Hypothalamus (tissue), 51 donors: ENCODE measurements at places on chromosomes 12 and 14.

GRCh38 chr12:5124401-5124800 is 80.7 kb downstream of the KCNA5 start:
- DNase-seq = no peak

GRCh38 chr12:23140710-23141109 is 515.7 kb downstream of the ETNK1 start:
- DNase-seq = no peak

GRCh38 chr14:97458255-97458654 is 661.1 kb downstream of the VRK1 start:
- no peak for DNase-seq

DNA sequence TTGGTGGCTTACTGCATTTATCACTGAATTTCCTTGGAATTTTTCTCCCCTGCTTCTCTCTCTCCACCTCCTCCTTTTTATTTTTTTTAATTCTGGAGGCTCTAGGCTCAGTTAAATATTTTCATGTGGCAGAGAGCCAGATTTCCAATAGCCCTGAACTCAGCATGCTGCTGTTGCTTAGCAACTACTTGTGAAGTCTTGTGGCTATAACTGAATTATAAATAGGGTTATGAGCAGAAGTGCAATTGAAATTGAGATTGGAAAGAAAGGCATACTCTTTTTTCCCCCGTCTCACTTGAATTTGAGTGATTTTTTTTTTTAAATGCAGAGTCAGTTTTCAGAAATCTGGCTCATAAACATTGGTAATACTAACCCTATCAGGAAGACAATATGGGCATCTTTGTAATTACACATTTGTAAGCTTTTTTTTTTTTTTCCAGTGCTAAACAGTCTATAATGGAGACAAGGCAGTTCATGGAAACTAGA is 38.3 kb downstream of the ATF7IP start:
- no peak for DNase-seq

- peak; percentile 34 for DNase-seq
These were observed 209.8 kb upstream of the NUDT4 start for GRCh38 chr12:93167841-93168492.

DNA sequence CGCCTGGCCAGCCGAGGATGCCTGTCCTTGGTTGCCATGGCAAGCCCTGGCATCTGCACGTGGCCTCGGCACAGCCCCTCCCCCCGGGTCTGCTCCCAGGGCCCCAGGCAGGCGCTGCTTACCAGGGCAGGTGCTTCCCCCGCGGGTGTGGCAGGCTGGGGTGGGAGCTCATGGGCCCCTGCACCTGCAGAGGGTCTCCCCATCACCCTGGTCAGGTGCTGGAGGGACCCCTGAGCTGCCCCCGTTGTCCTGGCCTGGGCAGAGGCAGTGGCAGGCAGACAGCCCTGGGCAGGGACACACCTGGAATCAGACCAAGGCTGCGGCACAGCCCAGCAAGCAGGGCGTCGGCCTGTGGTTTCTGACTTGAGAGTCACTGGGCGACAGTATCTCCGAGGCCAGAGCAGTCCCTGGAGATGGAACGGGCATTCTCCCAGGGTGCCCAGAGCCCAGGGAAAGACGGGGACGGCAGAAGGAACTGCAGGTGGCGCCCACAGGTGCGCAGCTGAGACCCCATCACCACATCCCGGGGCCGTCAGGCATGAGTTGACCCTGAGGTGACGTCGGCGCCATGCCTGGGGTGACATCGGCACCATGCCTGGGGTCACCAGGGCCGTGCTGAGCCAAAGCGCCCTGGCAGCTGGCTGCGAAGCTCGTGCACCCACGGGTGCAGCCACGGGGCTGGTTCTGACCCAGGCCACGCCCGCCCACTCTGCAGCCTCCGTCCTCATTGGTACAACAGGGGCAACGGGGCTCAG is 56.1 kb upstream of the FBRSL1 start:
- no peak for DNase-seq

- no peak for DNase-seq
These were observed 3.8 kb upstream of the RPAP3 start for GRCh38 chr12:47709671-47710070.

DNA sequence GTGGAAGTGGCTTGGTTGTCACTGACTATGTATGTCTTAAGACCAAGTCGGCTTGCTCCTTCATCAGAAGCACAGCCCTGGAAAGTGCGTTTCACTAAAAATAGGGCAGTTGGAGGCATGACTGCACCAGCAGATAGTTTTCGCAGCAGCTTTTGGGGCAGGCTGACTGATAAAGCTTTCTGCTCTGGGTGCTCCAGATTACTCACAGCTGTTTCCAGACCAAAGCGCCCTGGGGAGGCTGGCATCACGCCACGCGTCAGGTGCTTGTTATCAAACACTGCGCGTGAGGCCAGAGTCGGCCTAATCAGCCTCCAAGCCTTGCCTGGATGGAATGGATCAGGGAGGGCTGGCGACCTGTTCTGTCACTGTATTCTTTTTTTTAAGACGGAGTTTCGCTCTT is 13.3 kb upstream of the LRRC10 start:
- DNase-seq = no peak

DNA sequence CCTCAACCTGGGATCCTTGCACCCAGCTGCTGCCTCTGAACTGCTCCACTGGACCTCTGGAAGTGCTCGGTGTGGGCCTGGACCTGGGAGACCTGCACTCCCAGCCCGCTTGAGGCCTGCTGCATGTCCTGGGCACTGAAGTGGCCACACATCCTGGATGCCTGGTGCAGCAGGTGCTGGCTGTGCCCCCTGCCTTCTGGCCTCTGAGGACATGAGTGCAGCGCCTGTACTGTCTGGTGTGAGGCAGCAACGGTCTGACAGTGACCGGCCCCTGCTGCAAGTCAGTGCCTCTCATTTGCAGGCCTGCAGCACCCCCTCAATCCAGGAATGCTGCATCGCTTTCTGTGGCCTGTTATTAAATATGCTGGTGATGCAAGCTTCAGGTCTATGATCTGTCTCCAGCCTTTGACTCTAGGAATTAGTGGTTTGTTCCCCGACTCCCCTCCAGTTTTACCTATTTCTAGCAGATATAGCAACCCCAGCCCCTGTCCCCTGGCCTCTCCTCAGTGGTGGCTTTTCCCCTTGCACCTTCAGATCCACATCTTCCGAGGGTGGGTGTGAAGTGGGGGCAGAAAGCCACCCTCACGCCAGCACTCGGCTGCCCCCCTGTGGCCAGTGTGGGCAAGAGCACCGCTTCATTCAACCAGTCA is 3.6 kb downstream of the SMIM41 start:
- peak; percentile 22 for DNase-seq

- DNase-seq = no peak
These were observed 154.8 kb downstream of the TMX1 start for GRCh38 chr14:51394804-51395203.

DNA sequence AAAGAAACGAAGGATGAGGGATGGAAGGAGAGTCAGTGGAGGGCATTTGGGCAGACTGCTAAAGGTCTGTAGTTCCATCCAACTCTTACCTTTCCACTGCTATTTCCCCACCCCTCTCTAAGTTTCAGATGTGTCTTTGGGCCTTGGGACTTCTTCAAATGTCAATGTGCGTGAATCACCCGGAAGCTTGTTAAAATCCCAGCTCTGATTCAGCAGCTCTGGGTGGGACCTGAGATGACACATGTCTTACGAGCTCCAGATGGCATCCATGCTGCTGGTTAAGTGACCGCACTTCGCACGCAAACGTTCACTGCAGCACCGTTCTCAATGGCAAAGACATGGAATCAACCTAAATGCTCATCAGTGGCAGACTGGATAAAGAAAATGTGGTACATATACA is 309.9 kb downstream of the VRK1 start:
- DNase-seq = no peak

- DNase-seq = peak; percentile 60
These were observed 43.3 kb downstream of the EFCAB11 start for GRCh38 chr14:89911010-89911919.

- no peak for DNase-seq
These were observed 2.5 kb upstream of the CFAP251 start for GRCh38 chr12:121915841-121916321.

- DNase-seq = no peak
These were observed 4.6 kb upstream of the CACNB3 start for GRCh38 chr12:48813465-48814261.

DNA sequence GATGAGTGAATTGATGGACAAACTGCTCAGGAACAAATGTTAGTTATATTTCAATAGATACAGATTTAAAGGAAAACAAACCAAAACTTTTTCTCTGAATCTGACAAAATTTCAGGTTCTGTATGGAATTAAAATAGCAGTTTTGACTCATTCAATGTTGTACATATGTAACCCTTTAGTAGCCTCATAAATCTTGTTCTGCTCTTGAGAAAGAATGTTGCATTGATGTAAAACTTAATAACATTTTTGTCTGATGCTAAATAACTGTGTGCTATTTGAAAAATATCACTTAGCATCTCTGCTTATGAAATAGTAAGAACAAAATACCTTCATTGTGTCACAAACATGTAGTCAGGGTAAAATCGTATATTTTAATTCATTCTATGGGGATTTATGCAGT is 168.9 kb upstream of the NOVA1 start:
- DNase-seq = no peak

GRCh38 chr12:52336641-52337040 is 15.4 kb upstream of the KRT83 start:
- DNase-seq = no peak

DNA sequence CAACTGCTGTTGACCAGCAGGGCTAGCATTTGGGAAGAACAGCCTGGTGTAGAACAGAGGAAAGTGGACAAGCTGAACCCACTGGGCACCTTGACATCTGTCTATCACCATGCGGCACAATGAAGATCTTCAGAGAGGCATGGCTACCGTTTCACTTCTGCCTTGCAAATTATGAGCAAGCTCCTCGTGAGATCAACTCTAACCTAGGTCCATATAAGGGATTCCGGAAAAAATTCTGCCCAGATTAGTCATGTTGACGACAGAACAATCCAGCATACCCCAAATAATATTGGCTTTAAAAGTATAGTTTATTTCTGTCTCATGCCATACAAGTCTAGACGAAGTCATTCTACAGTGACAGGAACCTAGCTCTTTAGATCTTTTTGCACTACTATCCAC is 91.6 kb upstream of the ATF7IP start:
- no peak for DNase-seq

GRCh38 chr12:112905451-112906089 is 1.2 kb upstream of the OAS1 start:
- no peak for DNase-seq

DNA sequence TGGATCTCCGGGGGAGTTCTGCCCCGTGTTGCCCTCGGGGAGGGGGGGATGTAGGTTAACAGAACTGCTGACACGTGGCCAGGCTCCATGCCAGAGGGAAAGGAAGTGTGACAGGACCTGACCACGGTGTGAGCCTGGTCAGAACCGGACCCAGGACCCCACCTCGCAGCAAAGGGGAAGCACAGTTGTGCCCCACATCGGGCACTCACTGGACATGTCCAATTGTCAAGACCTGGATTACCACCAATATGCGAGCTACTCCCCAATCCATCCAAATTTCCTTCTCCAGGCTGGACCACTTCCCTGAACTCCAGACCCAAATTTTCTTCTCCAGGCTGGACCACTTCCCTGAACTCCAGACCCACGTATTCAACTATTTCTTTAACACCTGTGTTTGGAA is 78.8 kb upstream of the PIWIL1 start:
- no peak for DNase-seq

- DNase-seq = no peak
These were observed 87.9 kb upstream of the MDGA2 start for GRCh38 chr14:47763188-47763854.

DNA sequence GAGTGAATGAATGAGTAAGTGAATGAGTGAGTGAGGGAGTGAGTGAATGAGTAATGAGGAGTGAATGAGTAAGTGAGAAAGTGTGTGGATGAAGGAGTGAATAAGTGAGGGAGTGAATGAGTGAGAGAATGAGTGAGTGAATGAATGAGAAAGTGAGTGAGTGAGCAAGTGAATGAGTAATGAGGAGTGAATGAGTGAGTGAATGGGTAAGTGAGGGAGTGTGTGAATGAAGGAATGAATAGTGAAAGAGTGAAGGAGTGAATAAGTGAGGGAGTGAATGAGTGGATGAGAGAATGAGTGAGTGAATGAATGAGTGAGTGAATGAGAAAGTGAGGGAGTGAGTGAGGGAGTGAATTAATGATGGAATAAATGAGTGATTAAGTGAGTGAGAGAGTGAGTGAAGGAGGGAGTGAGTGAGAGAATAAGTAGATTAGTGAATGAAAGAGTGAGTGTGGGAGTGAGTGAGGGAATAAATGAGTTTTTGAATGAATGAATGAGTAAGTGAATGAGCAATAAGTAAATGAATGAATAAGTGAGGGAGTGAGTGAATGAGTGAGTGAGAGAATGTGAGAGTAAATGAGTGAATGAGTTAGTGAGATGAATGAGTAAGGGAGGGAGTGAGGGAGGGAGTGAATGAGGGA is 364.5 kb downstream of the ADGRD1 start:
- no peak for DNase-seq

GRCh38 chr12:70652451-70652850 is 15.2 kb upstream of the PTPRB start:
- no peak for DNase-seq

- no peak for DNase-seq
These were observed 7.6 kb upstream of the SLC38A2 start for GRCh38 chr12:46380022-46380796.

- DNase-seq = no peak
These were observed 56.0 kb downstream of the PPP2R5C start for GRCh38 chr14:101817501-101818001.

GRCh38 chr12:100138048-100138802 is 4.4 kb downstream of the BLTP3B start:
- DNase-seq = peak; percentile 36

DNA sequence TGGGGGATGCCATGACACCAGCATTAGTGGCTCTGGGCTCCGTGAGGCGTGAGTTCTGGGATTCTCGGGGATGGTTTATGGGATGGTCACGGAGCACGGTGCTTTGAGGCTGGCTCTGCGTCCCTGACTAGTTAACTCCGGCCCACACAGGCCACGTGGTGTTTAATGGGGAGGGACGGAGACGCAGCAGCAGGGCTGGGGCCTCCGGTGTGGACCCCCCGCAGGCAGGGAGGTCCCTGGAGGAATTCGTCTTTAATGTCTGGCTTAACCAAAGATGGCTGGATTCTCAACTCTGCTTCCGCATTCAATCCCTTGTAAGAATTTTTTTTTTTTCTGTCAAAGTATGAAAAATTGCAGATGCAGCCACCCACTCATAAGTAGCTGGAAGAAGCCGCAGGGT is 86.4 kb upstream of the RFLNA start:
- no peak for DNase-seq

DNA sequence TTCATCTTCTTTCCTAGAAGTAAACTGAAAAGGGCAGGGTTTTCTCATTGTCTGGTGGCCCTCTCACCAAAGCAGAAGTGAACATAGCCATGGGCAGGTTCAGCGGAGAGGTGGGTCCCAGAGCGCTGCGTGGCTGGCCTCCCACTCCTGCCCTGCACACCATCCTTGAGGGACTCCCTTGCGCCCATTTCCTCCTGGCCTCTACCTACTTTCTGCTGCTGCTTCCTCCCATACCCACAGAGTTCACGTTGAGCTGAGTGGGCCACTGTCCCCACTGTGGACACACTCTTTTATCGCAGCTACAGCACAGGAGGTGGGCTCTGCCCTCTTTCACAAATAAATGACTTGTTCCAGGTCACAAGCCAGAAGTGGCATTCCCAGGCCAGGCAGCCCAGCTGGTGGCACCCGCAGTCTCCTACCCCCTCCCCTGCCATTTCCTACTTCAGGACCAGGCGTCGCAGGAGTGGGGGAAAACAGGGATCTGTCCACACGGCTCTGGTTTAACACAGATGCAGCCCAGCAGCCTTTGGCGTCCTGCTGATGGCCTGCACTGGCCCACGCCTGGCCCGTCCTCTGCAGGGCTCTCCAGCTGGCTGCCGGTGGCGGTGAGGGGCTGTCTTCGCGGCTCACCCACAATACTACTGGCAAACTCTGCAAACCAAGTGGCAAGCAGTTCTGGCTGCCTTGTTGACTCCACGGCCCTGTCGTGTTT is 4.9 kb downstream of the SIVA1 start:
- no peak for DNase-seq

- DNase-seq = no peak
These were observed 206.3 kb upstream of the NOS1 start for GRCh38 chr12:117567644-117568216.
